ENCODE measurements at places on chromosomes 2 and 18.

DNA sequence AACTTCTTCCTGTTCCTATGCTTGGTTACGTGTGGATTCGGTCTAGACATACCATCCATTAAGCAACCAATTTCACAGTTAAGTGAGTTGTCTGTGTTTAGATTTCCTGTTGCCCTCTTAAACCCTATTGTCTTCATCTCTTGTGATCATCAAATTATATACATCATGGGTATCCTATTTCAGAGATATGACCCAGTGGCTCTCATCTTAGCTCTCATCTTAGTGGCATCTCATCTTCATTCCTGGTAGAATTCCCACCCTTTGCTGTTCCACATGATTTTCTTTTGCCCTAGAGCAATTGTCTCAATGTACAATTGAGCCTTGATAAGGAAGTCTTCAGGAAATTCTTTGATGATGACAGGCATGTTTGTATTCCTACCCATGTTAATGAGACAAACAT, 29.4 kb upstream of the FN1 start:
- DNase-seq, result no peak

DNA sequence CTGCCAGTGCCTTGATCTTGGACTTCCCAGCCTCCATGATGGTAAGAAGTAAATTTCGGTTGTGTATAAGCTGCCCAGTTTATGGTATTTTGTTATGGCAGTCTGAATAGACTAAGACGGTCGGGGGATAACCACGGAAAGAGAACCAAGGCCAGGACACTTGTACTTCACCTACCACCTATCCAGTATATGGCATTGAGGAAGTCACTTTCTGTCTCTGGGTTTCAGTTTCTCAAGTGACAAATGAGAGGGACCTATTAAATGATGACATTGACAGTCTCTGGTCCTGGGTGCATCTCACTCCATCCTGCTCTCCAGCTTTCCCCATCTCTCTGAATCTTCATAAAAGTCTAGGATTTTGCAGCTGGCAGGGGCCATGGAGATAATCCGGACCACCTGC, 183.8 kb upstream of the MSH6 start:
- no peak for DNase-seq

DNA sequence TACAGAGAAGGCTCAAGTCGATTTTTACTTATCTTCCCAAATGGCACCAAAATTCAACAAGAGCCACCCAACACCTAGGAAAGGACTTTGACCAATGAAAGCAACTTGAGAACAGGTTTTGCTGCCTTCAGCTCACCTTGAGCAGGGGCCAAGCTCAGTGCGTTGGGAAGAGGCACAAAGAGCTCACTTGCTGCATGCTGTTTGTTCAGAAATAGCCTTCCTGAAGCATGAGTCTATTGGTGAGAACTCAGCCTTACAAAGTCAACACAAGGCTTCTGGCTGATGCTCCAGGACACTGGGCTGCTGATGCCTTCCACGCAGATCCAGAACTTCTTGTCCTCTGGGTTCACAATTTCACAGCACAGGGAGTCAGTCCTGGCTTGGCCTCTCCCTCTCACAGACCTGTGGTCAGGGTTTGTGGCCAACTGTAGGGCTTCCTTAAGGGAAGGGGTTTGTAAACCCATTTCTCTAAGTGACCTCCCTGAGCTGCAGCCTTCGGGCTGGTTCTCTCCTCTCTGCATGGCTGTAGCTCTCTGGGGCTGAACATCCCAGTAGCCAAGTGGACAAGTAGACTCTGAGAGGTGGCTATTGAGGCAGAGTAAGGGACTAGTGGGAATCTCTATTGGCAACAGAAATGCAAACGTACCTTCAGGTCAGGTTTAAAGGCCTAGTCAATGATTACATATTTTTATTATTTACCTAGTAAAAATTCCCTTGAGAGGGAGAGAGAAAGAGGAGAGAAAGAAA, 124.7 kb upstream of the GATA6 start:
- DNase-seq, result no peak

- DNase-seq, result no peak
Measured at GRCh38 chr2:161228511-161229240, 68.4 kb downstream of the TANK start.

GRCh38 chr2:100736121-100736915, 83.6 kb upstream of the NPAS2 start:
- no peak for DNase-seq

GRCh38 chr2:12624905-12625598, 91.7 kb upstream of the TRIB2 start:
- DNase-seq, result no peak

GRCh38 chr2:51812138-51812866, 780.4 kb upstream of the NRXN1 start:
- no peak for DNase-seq

DNA sequence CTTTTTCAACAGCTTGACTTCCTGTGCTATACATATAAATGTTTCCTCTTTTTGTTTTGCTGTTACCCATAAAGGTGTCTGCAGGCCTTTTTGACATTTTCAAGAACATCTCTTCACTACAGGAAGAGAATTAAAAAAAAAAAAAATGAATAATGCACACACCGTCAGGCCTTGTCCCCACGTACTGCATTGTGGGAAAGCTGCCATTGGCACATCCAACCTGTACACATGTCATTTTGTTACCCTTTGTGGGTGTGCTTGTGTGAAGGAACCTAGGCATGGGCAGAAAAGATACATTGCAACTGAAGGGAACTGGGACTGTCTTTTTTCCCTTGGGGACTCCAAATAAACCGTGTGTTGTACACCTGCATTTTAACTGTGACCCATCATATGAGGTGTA, 16.8 kb upstream of the TMEM37 start:
- no peak for DNase-seq

GRCh38 chr18:32937597-32937996, 164.8 kb upstream of the KLHL14 start:
- no peak for DNase-seq

- DNase-seq, result no peak
Measured at GRCh38 chr2:219519526-219519916, 5.2 kb downstream of the ASIC4 start.

DNA sequence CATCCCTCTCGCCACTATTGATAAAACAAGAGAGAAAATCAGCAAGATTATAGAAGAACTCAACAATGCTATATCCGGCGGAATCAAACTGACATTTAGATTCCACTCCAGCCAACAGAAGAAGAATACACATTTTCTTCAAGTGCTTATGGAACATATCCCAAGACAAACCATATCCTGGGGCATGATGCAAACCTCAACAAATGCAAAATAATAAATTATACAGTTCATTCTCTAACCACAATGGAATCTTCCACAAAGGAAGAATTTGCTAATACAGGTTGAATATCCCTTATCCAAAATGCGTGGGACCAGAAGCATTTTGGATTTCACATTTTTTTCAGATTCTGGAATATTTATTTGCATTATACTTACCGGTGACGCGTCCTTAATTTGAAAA, 51.4 kb upstream of the YPEL5 start:
- no peak for DNase-seq

GRCh38 chr2:179253226-179253625, 11.4 kb downstream of the SESTD1 start:
- DNase-seq, result no peak

DNA sequence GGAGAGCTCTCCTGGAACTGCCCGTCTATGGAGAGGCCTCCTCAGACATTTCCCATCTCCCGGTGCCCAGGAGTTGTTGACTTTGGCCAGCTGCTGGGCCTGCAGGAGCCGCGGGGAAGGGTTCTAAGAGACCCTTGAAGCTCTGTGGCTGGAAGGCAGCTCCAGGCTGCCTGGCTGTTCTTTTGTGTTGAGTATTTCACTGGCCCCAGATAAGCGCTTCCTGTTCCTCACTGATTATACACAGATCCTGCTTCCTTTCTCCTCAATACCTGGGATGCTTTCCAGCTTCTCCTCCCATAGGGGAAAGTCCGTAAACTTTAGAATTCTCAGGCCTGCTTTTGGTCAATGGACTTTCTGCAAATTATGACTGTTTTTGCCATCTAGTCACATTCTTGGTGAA, 57.8 kb downstream of the TGOLN2 start:
- DNase-seq, result no peak

DNA sequence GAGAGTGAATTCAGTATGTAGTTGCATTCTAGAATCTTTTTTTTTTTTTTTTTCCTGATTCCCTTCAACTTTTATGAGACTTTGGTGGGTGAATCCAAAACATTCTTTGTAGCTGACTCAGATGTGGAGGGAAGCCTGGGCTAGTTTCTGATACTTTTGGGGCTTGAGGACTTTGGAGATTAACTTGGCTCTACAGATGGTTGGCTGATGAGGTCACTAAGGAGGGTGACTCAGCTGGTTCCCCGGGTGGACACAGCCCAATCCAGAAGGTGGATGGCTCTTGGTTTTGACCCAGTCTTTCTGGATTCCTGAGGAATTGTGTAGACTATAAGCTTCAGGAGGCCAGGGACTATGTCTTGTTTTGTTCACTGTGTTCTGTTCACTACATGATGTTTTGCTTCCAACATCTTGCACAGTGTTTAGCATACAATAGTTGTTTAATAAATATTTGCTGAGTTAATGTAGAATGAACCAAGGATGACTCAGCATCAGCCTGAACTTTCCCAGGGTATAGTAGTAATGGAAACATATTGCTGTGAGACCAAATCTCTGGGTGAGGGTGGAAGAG, 30.5 kb downstream of the LAMA3 start:
- DNase-seq, result no peak

- DNase-seq, result no peak
Measured at GRCh38 chr18:37698508-37699040, 133.0 kb upstream of the CELF4 start.

DNA sequence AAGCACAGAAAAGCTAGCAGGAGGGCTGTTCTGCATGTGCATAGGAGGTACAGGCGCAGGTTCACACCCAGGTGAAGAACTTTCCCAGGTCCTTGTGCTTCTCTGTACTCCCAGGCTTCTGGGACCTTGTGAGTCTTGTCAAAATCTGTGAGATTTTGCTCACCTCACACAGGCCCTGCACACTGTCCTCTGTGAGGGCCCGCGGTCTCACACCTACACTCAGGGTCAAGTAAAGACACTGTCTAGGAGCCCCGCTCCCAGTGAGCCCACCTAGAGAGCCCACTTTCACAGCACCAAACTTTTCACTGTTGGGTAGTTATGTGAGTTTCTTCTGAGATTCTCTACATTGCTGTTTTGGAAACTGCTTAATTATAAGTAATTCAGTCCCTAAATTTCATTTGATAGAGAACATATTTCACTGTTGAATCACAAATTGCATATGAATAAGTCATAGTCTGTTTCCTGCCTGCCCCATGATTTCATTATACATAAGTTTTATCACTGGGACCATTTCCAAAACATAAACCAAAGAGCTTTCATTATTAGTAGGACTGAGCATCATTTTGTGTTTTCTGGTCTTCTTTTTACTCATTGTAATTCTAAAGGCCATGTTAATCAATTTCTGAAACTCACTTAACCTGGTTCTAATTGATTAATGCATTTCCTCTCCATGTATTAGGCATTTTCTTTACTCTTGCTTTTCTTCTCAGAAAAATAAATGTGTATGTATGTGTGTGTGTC, 234.2 kb upstream of the SPOPL start:
- no peak for DNase-seq

- no peak for DNase-seq
Measured at GRCh38 chr18:24160086-24160485, 21.2 kb downstream of the CABYR start.
